ENCODE measurements at places on chromosomes 2 and 18. TPM values are rescaled to one million over a fixed set of nuclear protein-coding genes. Genes with fewer than 3 reads are reported as not detected.

DNA sequence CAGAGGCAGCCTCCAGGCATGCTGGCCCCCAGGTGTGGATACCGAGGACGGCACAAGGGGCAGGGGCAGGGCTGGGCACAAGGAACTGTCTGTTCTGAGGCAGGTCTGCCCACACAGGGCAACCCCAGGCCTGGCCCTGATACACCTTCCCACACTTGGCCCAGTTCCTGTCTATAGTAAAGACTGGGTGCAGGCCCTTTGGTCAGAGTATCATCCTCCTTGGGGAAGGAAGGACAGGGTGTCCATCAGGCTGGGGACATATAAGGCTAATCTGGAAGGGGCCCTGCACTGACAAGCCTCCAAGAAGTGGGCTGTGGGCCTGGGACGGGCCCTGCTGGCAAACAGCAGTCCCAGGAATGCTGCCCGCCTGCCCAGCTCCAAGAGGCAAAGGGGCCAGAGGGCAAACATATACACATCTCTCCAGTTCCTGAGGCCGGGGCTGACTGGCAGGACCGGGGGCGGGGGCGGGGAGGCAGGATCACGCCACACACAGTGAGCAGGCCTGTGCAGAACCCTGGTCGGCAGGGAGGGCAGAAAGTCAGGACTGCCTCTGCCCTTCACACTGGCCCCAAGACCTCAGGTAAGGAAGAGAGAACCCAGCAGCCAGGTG is 18.9 kb downstream of the SDC1 start:
- H3K36me3 ChIP-seq = no peaks in the 10 kb centered on the region
- no peak overlapping the region for H3K27ac ChIP-seq
- no peak for DNase-seq
- no peaks in the 10 kb centered on the region for H3K27me3 ChIP-seq
- no peak overlapping the region for H3K4me3 ChIP-seq

The PRKRA gene
- total RNA-seq = 71.5 TPM

GRCh38 chr2:33022989-33023727 is 76.4 kb downstream of the LTBP1 start:
- no peaks in the 10 kb centered on the region for H3K27me3 ChIP-seq
- peak overlapping the region; percentile 0 for H3K27ac ChIP-seq
- no peak overlapping the region for H3K4me3 ChIP-seq
- no peaks in the 10 kb centered on the region for H3K36me3 ChIP-seq
- DNase-seq = no peak

- no peaks in the 10 kb centered on the region for H3K36me3 ChIP-seq
- no peak overlapping the region for H3K27ac ChIP-seq
- H3K4me3 ChIP-seq = no peak overlapping the region
- DNase-seq = no peak
These were observed 13.0 kb upstream of the DLX1 start for GRCh38 chr2:172072303-172072702.

The ERBB4 gene
- 29.3 TPM for total RNA-seq

GRCh38 chr2:201233192-201233811 is 27.0 kb upstream of the CASP8 start:
- no peak for DNase-seq
- H3K27ac ChIP-seq = no peak overlapping the region
- no peaks in the 10 kb centered on the region for H3K36me3 ChIP-seq
- H3K4me1 ChIP-seq = peaks cover 19% of the 10 kb centered on the region
- no peaks in the 10 kb centered on the region for H3K27me3 ChIP-seq
- H3K4me3 ChIP-seq = peak overlapping the region; percentile 59
